Small intestine (tissue), 16 donors: ENCODE measurements at places on chromosomes 12 and 14. TPM values are rescaled to one million over a fixed set of nuclear protein-coding genes. Genes with fewer than 3 reads are reported as not detected.

GRCh38 chr14:53043027-53043581 is 92.3 kb upstream of the FERMT2 start:
- no peak for DNase-seq

- DNase-seq, result no peak
Observed at GRCh38 chr12:32477714-32478113, 78.4 kb downstream of the FGD4 start.

KLHL33 gene
- under 0.01 TPM for polyA plus RNA-seq

DNA sequence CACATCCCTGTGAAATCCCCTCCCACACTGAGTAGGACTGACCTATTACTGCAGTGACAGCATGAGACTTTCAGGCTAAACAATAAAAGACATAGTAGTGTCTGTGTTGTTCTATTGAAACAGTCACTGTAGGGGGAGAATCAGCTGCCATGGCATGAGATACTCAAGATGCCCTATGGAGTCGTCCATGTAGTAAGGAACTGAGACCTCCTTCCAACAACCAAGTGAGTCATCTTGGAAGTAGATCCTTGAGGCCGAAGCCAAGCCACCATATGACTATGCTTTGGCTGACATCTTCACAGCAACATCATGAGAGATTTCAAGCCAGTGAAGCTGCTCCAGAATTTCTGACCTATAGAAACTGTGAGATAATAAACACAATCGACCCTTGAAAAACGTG is 12.1 kb upstream of the LRP6 start:
- no peak for DNase-seq

DNA sequence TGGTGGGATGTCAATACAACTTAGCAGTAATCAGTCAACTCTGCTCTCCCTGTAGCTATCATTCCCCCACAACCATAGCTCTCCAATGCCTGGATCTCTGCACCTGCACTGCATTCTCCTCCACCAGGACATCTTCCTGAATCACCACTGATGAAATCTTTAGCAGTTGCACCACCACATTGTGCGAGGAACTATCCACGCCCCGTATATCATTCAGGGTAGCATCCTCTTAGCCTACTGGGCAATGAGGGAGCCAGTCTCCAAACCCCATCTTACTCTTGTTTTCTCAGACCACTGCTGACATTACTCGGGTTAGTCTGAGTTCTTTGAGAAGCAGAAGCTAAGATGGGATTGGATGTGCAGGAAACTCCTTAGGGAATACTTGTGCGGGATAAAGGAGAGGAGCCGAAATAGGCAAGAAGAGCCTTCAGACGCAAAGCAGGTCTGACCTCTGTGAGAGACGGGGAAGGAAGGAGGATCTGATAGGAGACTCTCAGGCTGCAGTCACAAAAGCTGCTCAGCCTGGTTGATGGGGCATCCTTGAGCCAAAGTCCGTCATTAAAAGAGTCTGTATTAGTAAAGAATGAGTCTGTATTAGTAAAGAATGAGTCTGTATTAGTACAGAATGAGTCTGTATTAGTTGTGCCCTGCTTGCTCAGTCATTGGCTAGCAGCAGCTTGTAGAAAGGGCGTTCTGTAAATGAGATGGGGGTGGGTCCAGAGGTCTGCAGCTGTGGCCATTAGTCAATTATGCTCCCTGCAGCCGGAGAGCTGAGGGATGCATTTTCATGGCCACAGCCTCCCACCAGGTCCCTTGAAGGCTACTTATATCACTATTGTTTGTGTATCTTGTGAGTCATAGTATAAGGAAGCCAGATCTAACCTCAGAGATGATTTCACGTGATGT is 49.6 kb upstream of the RASSF3 start:
- DNase-seq, result no peak

- DNase-seq, result no peak
Observed at GRCh38 chr12:52257074-52257551, 17.3 kb upstream of the KRT86 start.

PTCSC3 gene
- polyA plus RNA-seq, result not detected

- DNase-seq, result peak; percentile 26
Observed at GRCh38 chr12:121580959-121581685, at the start of gene KDM2B. KDM2B (minus strand) TSS chr12:121581023; CDS start chr12:121580911, 112 bp downstream.

GRCh38 chr12:13179211-13180074 is 17.1 kb upstream of the EMP1 start:
- peak; percentile 85 for DNase-seq

GRCh38 chr12:81863406-81863805 is 104.3 kb upstream of the PPFIA2 start:
- DNase-seq, result no peak

GRCh38 chr12:50072198-50072907 is 12.8 kb upstream of the SMARCD1 start:
- no peak for DNase-seq

DNA sequence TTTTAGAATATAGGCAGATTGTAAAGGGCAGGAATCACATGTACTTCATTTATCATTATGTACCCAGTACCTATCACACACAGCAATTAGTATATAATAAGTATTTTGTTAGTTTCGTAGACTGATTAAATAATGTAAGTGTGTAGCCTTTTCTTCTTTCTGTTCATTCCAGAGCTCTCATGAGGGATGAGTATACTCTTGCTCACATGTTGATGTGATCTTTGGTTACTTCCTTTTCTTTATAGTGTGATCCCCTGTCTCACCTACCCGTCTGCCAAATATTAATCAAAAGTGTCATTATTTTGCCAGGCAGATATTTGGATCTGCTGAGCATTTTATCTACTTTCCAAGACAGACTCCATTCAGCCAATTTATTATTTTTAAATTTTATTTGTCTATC is 156.1 kb downstream of the PCNX1 start:
- DNase-seq, result no peak

- no peak for DNase-seq
Observed at GRCh38 chr12:67026487-67027246, 242.5 kb upstream of the CAND1 start.

ASPG gene
- polyA plus RNA-seq, result 2.7 TPM
